AG04450 (cell line): ENCODE measurements at places on chromosomes 4 and X.

DNA sequence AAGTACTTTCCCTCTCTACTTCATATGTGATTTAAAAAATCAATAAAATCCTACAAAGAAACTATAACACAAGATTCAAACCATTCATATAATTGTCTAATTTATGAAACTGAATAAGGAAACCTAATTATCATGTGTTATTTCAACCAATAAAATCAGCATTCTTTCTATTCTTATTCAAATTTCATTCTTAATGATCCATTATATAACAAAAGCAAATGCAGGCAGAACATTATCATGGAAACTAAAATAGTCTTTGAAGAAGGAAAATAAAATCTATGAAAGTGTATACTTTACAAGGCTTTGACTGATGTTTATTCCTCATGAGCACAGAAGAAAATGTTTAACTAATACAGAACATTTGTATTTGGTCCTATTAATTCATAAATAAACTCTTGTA lies 47.6 kb downstream of the CNOT6L start:
- DNase-seq: no peak

- no peak for DNase-seq
Measured at GRCh38 chr4:123898946-123899666, 502.5 kb downstream of the SPRY1 start.

DNA sequence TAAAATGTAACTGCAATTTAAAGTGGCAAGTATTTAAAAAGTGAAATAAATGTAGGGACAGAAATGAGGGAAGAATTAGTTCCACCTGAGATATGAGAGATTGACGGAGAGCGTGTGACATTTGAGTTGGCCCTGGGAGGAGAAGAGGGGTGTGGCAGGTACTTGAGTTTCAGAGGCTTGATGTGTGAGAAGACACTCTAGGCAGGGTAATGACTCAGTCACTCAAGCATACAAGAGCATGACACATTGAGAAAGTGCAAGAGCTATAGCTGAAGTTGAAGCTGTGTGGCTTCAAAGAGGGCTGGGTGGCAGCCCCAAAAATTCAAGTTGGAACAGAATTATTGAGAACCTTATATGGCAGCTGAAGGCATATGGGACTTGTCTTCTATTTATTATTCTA lies 420.5 kb downstream of the SLITRK2 start:
- no peak for DNase-seq

- DNase-seq: peak; percentile 66
Measured at GRCh38 chrX:43654431-43655150, 1.5 kb upstream of the MAOA start.

DNA sequence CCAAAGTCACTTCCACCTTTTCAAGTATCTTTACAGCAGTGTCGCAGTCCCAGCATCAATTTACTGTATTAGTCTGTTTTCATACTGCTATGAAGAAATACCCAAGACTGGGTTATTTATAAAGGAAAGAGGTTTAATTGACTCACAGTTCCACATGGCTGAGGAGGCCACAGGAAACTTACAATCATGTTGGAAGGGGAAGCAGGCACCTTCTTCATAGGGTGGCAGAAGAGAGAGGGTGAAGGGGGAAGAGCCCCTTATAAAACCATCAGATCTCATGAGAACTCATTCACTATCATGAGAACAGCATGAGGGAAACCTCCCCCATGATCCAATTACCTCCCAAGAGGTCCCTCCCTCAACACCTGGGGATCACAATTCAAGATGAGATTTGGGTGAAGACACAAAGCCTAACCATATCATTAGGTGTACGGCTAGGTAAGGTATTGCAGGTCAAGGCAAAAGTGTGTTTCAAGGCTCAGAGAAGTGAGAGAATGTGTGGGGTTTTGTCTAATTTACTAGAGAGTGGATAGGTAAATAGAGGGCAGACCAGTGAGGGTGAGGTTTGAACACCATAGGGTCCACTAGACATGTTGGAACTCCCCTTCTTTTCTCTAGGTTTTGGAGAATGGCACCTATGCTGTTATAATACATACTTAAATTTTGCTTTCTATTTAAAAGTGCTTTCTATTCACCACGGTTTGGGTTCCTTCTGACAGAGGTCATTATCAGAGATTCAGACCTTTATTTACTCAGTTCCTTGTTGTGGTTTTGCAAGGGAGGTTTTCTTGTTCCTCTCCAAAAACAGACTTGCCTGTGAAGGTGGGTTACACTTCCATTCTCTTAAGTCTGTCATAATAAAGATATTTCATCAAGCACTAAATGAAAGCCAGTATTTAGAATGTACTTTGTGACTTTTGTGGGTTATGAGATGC lies 186.6 kb downstream of the CPEB2 start:
- DNase-seq: no peak

GRCh38 chrX:119502727-119503483 lies 34.7 kb downstream of the SLC25A5 start:
- DNase-seq: no peak

- DNase-seq: no peak
Measured at GRCh38 chr4:124980276-124980752, 267.8 kb upstream of the ANKRD50 start.

DNA sequence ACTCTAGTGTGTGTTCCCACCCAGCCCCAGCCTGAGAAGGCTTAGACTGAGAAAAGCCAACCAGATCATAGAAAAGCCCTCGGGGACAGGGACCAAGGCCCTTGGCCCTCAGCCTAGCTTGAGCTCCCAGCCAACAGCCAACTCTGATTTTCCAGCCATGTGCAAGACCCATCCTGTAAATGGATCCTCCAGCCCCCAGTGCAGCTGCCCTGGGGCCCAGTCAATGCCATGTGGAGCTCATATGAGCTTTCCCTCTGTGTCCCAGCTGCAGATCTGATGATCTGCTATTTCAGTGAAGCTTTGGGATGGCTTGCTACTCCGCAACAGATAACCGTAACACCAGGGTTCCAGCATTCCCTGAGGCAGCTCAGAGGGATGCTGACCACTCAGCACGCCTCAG lies 40.5 kb upstream of the CDKN2AIP start:
- DNase-seq: no peak

GRCh38 chrX:138986235-138986634 lies 274.7 kb upstream of the FGF13 start:
- DNase-seq: no peak

DNA sequence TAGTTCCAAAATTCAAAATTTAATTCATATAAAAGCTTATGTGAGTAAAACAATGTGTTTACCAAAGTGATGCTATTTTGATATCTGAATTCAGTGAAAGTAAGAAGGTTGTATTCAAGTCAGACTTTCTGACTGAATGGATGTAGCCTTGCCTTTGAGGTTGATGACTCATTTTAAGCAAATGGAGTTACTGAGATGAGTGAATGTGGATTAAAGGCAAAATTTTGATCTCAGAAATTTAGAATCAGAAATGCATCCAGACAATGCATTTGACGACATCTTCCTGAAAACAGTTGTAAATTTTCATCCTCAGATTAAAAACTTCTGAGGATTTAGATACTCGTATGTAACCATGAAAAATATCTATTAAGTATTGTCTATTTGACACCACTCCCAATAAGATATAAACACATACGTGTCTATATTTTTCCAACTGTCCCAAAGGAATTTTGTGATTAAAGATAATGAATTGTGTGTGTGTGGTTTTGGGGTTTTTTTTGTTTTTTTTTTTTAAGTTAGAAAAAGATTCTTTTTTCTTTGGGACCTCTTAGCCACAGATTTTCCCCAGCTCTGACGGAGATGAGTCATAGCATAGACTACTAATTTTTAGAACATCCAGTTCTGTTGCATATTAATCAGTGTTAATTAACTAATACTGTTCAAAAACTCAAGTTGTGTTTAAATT lies 34.4 kb downstream of the NFKB1 start:
- DNase-seq: no peak

- no peak for DNase-seq
Measured at GRCh38 chrX:13816643-13817627, at the start of gene GPM6B. Gene GPM6B, minus strand, starts transcription at chrX:13817093. Its CDS starts 189 bp downstream, at chrX:13816904.

DNA sequence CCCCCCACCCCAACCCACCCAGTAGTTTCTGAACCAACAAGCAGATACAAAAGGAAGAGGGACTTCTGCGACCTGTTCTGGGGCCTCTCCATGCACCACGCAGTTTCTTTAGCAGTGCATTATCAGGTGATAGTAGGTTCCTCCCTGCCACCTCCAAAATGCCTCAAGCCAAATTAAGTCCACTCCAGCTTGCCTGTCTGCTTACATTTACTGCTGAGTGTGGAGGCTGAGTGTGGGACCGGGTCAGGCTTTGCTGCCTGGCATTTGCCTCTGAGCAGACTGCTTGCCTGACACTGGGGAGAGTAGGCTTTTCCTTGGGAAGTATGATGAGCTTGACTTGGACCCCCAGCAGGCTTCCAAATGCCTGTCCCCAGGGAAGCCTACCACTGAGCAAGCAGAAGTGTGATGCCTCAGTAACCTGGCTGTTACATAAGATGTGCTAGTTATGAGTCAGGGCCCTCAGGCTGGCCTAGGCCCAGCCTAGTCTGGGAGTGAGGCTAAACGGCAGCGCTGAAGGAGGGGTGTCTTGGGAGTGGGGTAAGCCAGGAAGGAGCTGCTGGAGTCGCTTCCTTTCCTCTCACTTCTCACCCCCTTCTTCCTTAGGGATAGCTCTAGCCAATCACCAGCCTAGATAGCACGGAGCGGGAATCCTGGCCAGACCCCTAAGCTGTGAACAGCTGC lies 9.0 kb downstream of the TSC22D3 start:
- DNase-seq: no peak

DNA sequence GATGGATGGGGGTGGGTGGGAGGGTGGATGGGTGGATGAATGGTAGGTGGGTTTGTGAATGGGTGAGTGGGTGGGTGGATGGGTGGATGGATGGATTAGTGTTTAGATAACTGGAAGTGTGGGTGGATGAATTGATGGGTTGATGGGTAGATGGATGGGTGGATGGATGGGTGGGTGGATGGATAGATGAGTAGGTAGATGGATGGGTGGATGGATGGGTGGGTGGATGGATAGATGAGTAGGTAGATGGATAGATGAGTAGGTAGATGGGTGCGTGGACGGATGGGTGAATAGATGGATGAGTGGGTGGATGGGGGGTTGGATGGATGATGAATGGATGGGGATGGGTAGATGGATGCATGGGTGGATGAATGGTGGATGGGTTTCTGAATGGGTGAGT lies 20.3 kb upstream of the ASMTL start:
- no peak for DNase-seq

GRCh38 chrX:122187069-122187713 lies 996.9 kb upstream of the GRIA3 start:
- no peak for DNase-seq

GRCh38 chr4:156169861-156170260 lies 216.2 kb upstream of the CTSO start:
- no peak for DNase-seq

- no peak for DNase-seq
Measured at GRCh38 chr4:183801457-183802165, 103.5 kb upstream of the STOX2 start.

- DNase-seq: no peak
Measured at GRCh38 chrX:13258052-13258444, 61.8 kb downstream of the ATXN3L start.
